ENCODE measurements at places on chromosomes 3 and 15.
A peak's percentile ranks its signal among the peaks of the same experiment; 100 is the strongest.

DNA sequence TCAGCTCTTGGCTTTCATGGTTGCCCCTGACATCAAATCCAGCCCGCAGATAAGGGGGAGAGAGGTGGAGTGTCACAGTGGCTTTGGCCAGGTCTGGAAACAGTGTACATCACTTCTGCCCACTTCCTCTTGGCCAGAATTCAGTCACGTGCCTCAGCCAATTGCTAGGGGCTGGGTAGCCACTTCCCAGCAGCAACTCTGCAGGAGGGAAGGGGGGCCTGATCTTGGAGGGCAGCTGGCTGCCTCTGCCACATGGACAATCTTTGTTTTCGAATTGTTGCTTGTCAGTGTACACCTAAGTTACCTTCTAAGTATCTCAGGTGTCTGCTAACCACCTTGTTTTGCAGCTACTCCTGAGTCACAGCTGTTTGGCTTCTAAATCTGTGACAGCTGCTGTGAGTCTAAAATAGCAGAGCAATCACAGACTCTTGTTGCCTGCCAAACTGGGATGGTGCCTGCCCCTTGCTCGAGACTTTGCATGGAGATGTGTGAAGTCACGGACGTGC lies 41.0 kb upstream of the LIMD1 start:
- DNase-seq = no peak

- DNase-seq = no peak
These were observed 83.3 kb downstream of the MEX3B start for GRCh38 chr15:81962482-81962881.

DNA sequence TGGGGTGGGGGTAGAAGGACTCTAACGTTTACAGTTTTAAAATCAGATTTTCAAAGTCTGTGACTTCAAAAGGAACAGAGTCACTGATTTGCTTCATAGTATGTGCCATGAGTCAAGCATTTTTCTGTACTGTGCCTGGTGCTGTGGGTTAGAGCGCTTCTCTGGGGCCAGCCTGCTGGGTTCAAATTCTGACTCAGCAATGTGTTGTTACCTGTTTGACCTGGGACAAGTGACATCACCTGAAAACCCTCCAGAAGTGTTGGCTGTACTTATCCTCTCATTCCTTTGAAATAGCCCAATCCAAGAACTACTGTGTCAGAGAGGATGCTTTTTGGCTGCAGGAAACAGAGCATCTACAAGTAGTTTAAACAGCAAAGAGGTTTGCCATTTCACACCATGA lies 101.7 kb downstream of the LSM3 start:
- DNase-seq = no peak

DNA sequence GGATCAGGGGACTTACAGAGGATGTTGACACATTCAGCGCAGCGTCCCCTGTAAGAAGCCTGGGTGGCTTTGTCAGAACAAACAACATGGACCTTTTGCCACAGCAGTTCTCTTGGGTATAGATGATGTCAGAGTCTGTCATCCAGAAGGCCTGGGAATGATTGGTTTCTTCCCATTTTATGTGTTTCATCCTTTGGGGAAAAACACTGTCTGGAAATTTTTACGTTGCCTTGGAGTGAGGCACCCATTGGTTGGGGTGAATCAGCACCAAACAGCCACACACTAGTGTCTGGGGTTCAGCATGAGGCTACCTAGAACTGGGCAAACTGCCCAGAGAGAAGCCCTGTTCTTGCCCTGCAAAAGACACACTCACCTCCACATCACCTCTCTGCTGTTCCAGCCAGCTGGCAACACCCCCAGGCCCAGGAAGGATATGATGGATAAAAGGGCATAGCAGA lies 123.0 kb downstream of the FAM43A start:
- no peak for DNase-seq

GRCh38 chr15:92666780-92667179 lies 11.2 kb upstream of the FAM174B start:
- no peak for DNase-seq

- no peak for DNase-seq
These were observed 115.2 kb upstream of the TMCO5A start for GRCh38 chr15:37819191-37819590.

- DNase-seq = no peak
These were observed 788 bp downstream of the FOXB1 start for GRCh38 chr15:60004846-60005351.

GRCh38 chr15:69570454-69570853 lies 117.8 kb downstream of the RPLP1 start:
- no peak for DNase-seq

DNA sequence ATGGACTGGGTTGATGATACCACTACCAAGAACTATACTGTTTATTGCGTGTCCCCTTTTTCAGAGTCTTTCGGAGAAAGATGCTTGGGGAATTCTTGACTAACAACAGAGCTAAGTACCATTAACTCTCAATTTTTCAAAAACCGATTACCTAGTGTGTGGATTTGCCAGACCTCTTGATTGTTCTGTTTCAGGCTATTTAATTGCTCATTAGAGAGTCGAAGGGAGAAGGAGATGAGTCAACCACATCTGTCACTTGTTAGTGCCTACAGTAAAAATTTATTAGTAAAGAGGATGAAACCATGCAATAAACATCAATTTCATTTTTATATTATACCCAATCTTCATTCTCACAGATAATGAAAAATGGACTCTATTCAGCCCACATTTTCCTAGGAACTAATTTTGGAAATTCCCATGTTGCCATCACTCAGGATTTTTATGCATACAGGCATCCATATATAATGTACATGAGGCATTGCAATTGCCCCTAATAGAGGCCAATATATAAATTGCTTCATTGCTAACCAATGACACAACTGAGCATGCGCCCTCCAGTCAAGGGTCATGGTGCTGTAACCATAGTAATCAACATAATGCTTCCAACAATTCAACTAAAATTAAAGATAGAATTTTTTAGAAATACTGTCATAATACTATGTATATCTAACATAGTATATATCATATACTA lies 541.7 kb downstream of the TBL1XR1 start:
- no peak for DNase-seq

DNA sequence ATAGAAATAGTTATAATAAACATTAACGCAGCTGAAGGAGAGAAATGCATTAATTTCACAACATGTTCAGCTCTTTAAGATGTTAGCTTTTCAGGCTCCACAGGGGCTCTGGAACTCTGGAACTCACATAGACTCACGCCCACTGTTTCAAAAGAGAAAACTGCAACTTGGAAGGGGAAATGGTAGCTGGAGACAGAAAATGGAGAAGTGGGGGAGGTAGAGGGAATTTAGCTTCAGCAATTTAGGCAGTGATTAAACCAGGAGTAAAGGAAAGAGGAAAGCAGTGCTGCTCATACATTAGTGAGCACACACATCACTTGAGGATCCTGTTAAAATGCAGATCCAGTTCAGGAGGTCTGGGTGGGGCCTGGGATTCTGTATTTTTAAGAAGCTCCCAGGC lies 274.8 kb upstream of the TRIM42 start:
- no peak for DNase-seq

- no peak for DNase-seq
These were observed 74.7 kb downstream of the DCUN1D1 start for GRCh38 chr3:182905623-182906022.

DNA sequence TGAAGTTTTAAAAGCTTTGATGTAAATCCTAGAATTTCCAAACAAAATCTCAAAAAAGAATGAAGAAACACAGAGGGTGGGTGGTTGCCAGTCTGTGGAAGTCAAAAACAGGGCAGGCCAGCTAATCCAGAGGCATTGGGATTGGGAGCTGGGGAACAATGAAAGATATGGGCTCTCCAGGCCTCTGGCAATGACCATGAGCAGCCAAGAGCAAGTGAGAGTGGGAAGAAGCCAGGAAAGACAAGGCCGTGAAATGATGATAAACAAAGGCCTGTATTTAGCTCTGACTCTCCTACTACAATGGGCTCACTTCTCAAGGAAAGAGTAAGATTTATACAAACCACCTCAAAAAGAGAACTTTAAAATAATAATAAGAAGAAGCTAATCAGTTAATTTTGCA lies 248.5 kb downstream of the ZMAT3 start:
- DNase-seq = no peak

- no peak for DNase-seq
These were observed 234.0 kb downstream of the RBMS3 start for GRCh38 chr3:29514912-29515311.

GRCh38 chr3:118760585-118761290 lies 273.9 kb downstream of the IGSF11 start:
- DNase-seq = no peak

DNA sequence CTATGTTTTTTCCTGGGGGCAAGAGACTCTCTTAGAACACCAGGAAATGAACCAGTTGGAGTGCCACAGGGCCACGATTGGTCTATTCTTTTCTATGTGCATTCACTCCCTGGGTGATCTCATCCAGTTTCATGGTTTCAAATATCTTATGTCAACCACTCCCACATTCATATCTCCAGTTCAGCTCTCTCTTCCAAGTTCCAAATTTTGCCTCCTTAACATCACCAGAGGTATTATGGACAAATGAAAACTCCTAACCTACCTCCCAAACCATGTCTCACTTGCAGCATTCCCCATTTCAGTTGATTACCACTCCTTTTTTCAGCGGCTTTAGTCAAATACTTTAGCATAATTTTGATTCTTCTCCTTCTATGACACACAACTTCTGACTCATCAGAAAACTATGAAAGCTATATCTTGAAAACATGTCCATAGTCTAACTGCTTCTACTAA lies 203.1 kb upstream of the SEMA6D start:
- no peak for DNase-seq

GRCh38 chr3:108403686-108404345 lies 106.6 kb downstream of the MYH15 start:
- no peak for DNase-seq

DNA sequence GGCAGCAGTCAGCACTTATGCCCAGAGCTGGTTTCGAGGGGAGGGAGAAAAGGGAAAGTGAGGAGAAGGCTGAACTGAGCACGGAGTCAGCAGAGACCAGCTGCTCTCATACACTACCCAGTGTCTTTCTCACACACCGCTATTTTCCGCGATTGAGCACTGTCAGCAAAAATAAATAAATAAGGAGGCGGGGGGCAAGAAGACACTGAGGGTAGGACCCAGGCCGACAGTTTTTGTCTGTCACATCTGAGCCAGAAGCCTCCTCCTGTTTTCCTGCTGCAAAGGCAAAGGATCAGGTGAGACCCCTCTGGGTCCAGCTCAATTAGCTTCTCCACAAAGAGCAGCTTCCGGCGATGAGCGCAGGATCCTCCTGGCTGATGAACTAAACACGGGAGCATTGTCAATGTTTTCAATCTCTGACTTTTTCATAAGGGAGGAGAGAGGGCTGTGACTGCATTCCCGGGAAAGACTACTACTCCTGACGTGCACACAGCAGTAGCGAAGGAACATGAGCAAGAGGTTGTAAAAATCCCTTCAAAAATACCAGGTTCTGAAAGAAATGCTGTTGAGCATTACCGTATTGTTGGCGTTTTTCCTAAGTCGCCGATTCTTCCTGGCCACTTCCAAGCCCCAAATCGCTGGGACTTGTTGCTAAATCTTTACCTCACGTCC lies 1.3 kb downstream of the FRMD5 start:
- no peak for DNase-seq

DNA sequence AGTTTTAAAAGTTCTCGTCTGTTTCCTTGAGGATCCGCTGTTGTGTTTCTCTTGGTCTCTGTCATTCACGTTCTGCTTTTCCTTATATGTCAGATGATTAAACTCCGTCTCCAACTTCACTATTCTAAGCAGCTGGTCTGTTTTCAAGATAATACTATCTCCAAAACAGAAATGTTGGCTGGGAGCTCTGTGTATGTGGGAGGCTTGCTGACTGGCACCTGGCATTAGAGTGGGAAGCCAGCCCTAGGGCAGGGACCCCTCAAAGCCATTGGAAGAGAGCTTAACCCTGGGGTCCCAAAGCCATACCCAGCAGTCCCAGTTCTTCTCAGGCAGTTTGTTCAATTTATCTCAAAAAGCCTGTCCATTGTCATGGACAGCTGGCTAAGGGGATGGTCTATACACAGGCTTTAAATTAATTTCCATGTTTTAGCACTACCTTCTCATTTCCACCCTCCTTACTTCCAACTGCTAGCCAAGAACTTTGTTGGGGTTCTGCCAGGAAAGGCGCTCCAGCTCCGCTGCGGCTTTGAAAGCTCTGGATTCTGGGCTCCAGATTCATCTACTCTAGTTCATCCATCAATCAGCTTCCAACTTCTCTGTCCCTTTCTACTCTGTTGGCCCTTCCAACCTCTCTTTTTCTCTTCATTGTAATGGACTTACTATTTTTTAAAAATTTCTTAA lies 9.2 kb downstream of the BTBD1 start:
- no peak for DNase-seq

GRCh38 chr3:52310861-52311575 lies 5.1 kb upstream of the DNAH1 start:
- DNase-seq = no peak

DNA sequence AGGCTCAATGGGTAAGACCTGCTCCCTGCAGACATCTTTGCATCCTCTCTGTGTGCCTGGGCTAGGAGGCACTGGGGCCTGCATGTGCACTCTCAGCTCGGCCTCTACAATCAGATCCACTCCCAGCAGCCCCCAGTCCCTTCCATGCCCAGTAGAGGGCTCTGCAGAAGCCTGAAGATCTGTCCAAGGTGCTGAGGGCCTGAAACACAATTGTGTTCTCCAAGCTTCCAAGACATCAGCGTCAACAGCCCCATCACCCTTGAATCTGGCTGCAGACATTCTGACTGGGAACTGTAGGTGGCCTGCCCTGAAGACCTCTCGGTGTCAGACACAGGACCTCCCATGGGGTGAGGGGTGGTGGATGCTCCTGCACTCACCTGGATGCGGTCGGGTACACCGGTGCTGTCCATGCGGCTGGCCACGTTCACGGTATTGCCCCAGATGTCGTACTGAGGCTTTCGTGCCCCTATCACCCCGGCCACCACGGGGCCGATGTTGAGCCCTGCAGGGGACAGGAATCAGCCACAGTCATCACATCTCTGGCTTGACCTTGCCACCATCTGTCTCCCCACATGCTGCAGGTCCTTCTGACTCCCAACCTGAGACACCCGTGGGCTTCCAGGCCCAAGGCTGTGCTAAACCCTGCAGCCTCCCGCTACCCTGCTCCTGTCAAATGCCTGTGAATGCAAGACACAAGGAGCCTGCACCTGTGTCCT lies 84.7 kb downstream of the SEC22A start:
- DNase-seq = peak; percentile 88

DNA sequence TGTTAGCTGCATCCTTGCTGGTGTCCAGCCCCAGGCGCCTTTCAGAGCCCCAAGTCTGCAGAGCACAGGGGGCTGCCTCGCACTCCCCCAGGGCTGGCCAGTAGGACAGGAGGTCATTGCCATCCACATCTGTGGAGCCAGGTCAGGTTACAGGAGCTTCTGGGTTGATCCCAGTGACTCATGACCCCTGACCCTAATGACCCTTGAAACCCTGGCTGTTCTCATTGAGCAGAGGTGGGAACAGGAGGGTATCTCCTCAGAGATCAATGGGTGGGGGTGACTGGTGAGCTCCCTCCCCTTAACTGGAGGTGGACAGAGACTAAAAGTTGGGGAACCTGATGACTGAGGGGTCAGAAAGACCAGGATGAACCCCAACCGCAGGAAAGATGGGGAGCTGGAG lies 6.1 kb upstream of the SLC26A6 start:
- DNase-seq = no peak

All from osteocyte (in vitro differentiated cells).